ENCODE measurements at places on chromosomes 1 and 21. TPM values are rescaled to one million over a fixed set of nuclear protein-coding genes. Genes with fewer than 3 reads are reported as not detected.
A peak's percentile ranks its signal among the peaks of the same experiment; 100 is the strongest.

- peak; percentile 18 for DNase-seq
These were observed 4.0 kb upstream of the PKP1 start for GRCh38 chr1:201279313-201279712.

DNA sequence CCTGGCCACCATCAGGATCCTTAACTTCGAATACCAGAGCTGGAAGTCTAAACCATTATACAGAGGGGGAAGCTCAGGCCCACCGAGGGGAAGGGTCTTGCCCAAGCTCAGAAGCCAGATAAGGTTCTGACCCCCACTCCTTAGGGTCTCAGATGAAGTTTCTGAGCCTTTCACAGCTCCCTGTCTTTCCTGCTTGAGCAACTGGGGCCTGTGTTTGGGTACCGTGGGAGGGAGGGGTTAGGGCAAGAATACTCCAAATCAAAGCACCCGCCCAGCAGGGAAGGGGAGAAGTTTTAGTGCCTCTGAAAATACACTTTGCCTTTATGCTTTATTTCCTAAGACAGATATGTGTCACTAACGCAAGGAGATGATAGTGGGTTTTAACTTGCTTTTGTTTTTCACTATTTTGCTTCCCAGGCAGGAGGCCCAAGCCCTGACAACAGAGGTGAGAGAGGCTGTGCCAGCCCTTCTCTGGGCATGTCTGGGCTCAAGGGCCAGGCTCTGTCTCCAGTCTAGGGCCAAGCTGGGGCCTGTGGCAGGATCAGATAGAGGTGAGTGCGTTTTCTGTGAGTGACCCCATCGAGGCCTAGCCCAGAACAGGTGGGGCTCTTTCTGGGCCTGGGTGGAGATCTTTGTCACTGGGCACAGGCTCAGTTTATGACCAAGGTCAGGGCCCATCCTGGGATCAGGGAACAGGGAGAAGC, 20.5 kb upstream of the TENT5B start:
- no peak for DNase-seq

DNA sequence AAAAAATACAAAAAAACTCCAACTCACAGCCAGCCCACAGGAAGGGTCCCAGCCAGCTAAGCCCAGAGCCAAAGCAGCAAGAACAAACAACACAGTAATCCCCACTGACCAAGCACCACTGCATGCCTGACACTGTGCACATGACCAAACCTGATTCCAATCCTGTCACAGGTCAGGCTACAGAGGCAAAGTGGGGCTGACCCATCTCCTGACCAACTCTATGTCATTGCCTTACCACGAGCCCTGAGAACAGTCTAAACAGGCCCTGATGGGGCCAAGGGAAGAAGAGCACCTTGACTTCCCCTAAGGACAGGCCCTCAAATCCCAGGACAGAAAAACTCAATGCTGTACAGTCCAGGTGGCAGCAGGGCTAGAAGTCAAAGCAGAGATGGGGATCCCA, 2.4 kb downstream of the LSS start:
- DNase-seq, result peak; percentile 44

- DNase-seq, result no peak
These were observed 742.0 kb downstream of the NCAM2 start for GRCh38 chr21:21740207-21740606.

DNA sequence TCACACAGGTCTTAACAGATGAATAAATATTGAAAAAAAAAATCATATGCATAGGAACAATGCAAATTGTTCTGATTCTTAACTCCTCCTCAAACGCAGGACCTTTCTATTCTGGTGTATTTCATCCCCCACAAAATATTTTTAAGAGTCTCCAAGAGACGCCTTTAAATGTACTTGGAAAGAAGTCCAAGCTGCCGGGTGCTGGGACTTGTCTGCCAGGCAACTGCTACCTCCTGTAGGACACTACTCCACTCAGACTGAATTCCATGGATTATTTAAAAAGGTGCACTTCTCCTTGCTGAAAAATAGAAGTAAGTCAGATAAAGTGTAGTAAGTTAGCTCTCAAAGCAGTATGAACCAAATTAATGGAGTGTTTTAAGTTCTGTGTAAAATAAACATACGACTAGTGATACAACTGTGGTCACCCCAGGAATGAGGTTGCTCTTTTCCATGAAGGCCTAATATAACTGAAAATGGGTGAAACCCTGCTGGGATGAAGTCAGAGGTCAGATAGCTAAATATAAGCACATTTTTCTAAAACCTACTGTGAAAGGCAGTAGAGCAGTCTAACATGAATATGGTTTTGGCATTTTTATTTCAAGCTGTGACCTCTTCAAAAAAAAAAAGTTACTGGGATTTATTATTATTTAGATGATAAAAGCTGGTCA, 189.2 kb upstream of the PBX1 start:
- DNase-seq, result no peak

- DNase-seq, result no peak
These were observed 1.2 kb upstream of the MKNK1 start for GRCh38 chr1:46605232-46605631.

- no peak for DNase-seq
These were observed 60.1 kb downstream of the EPB41 start for GRCh38 chr1:28974432-28974831.

GRCh38 chr1:84781946-84782771, 91.9 kb upstream of the SSX2IP start:
- peak; percentile 28 for DNase-seq

- DNase-seq, result no peak
These were observed 102.5 kb downstream of the KCNN3 start for GRCh38 chr1:154767315-154768240.

DNA sequence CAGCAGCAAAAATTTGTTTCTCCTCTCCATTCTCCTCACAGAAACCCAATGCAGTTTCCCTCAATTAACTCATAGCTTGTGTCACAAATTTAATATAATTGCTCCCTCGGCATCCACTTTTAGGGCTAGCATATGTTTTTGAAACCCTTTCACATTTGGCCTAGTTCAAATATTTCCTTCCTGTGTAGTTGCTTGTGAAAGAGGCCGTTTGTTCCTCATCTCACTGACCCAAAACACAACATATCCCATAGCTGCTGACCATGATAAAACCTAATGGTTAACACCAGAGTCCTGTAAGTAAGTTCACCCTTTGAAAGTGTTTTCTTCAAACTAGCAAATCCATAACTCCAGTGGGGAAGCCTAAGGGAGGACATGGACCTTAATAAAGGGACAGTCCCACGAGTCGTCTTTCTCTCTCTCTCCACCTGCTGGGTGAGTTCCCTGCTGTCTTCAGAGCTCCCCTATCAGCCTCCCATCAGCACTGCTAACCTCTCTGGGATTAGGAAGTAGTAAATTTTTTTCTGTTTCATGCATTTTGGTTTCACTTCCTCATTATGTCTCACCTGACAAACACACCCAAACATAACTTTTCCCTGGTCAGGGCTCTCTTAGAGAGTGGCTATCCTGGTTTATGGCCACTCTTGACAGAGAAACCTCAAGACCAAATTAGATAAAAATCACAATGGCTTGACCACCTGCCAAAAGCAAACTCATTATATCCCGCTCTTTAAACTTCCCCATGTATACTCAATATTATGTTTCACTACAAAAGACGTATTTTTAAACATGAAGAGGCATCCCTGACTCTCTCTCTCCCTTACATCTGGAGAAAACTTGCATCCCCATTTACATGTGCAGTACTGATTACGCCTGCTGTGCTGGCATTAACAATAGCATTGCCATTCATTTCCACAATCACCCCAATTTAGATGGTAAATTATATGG, 177.7 kb upstream of the HP1BP3 start:
- no peak for DNase-seq

DNA sequence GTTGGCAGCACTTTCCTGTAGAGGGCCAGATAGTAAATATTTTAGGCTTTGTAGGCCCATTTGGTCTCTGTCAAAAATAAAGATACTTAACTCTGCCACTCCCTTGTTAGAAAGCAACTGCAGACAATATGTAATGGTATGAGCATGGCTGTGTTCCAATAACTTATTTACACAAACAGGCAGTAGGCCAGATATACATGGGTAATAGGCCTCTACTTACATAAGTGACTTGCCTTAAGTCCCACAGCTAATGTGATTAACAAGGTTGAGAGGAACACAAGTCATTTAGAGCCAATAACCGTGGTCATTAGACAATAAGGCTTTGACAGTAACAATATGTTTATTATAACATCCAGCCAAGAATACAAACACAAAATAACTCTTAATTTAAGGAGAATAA, 17.4 kb downstream of the CCT8 start:
- DNase-seq, result no peak

DNA sequence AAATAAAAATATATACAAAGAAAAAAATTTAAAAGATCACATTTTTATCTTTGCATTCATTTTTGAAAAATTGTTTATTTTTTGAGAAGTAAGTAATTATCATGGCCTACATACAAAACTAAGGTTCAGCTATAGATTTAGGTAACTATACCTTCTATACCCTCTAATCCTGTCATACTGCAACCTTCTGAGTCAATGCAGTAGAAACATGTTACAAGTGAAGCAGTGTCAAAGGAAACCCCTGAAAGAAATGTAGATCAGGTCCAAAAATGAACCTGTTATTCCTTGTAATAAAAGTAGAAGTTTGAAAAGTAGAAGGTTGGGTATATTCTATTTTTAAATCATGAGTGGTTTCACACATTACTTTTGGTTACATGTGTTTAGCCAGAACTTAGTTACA, 51.3 kb downstream of the PTGS2 start:
- DNase-seq, result no peak

DNA sequence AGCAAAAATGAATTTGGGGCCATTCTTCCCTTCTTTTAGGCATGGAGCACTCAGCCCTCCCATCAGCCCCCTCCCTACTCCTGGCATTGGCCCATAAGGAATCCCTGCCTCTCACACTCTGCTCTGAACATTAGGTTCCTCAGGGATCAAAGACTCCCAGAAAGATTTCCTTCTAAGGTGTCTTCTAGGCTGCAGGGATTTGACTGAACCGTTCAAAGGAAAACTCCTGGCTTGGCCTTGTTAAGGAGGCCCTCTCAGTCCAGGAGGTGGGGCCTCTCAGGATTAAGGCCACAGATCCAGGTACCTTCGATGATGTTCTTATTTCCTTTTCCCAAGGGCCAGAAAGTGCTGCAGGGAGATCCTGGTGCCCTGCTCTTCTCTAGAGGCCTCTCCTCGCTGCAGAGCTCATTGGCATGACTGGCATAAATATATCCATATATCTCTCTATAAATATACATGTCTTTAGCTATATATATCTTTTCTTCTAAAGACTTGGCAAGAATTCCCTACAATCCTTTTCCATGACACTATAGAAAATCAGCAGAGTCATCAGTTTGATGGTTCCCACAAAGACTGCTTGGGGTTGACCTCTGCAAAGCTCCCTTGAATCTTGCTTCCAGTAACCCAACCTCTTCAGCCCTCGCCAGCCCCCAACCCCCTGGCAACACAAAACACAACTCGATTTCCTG, 59.1 kb downstream of the PLXNA2 start:
- no peak for DNase-seq

DNA sequence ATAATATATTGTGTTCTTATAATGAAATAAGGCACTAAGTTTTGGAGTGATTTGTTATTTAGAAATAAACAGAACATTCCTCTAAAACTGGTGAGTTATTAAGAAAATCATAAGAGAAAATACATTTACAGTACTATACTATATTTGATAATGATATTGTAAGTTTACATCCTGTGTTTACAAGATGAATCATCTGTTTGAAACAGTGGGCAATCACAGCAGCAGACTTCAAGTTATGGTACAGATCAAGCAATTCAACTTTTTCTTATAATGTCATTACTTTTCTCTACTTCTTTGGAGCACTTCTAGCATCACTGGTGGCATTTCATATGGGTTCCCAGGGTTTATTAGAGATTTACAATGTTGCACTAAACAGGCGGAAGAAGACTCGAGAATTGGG, 86.5 kb upstream of the BRINP3 start:
- no peak for DNase-seq

GRCh38 chr1:116153692-116154031, 42.5 kb downstream of the MAB21L3 start:
- DNase-seq, result no peak

GRCh38 chr1:14300991-14301703, 297.3 kb upstream of the KAZN start:
- no peak for DNase-seq

GRCh38 chr21:34113842-34114241, 40.5 kb downstream of the MRPS6 start:
- no peak for DNase-seq

- no peak for DNase-seq
These were observed 142.0 kb upstream of the PDE4B start for GRCh38 chr1:65650682-65651081.

GRCh38 chr1:75292013-75292412, 157.8 kb downstream of the LHX8 start:
- no peak for DNase-seq

GRCh38 chr1:3348196-3348865, 106.1 kb upstream of the ARHGEF16 start:
- no peak for DNase-seq

- DNase-seq, result no peak
These were observed 35.2 kb upstream of the ABCA4 start for GRCh38 chr1:94156096-94156625.

DNA sequence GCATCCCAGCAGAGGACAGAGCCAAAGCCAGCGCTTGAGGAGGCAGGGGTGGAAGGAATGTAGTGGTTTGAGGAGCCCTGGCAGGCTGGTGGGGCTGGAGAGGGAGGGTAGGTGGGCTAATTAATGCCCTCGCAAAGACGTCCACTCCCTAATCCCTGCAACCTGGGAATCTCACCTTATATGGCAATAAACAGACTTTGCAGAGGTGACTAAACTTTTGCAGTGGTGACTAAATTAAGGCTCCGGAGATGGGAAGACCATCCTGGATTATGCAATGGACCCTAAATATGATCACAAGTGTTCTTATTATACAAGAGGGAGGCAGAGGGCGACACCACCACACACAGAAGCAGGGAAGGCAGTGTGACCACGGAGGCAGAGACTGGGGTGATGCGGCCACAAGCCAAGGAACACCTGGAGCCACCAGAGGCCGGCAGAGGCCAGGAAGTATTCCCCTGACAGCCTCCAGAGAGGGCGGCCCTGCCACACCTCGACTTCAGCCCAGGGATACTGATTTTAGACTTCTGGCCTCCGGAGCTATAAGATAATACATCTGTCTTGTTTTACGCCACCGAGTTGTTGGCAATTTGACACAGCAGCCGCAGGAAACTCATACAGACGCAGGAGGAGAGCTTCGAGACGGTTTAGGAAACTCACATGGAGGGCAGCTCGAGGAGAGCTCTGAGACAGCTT, 23.1 kb upstream of the NPPB start:
- DNase-seq, result no peak

APOBEC4 gene
- total RNA-seq, result not detected

NLRP3 gene
- total RNA-seq, result 0.39 TPM

C8B gene
- total RNA-seq, result 1.5 TPM

AMY1B gene
- not detected for total RNA-seq

OR10Z1 gene
- total RNA-seq, result not detected

MFAP2 gene
- total RNA-seq, result 0.34 TPM

Measured in gastrocnemius medialis (tissue), 4 donors.